ENCODE measurements at places on chromosomes 5 and 9.

- DNase-seq: no peak
These were observed 1053.5 kb downstream of the NR2F1-AS1 start for GRCh38 chr5:92527311-92528078.

- no peak for DNase-seq
These were observed 1.4 kb upstream of the HNRNPH1 start for GRCh38 chr5:179624841-179625271.

DNA sequence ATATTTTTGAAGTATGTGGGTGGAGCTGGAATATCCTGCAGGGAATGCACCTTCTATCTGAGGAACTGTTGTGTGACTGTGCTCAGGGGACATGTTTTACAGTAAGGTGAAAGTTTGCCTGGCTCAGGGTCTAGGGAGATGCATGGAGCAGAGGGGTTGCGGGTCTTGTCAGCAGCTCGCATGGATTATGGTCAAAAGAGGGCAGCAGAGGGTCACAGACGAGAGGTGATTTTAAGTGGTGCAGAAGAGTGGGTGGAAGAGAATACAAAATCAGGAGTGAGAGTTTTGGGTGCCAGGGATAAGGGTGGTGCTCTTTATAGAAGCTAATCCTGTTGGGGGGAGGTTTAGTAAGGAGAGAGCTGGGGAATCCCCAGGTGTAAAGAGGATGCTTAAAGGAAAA lies 53.5 kb upstream of the GRIN3A start:
- no peak for DNase-seq

GRCh38 chr5:108238936-108239887 lies 142.7 kb downstream of the FBXL17 start:
- DNase-seq: no peak

DNA sequence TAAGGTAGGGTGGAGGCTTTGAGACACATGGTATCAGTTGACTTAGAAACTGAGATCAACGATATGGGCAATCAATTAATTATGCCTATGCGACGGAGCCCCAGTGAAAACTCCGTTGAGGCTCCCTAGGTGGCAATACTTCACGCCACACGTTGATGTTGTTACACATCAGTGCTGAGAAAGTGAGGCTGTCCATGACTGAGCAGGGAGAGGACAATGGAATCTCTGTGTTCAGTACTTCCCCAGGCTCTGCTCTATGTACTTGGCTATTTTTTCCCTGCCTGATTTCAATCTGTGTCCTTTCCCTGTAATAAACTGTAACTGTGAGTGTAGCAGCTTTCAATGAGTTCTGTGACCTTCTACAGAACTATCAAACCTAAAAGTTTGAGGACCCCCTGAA lies 211.7 kb downstream of the SNCAIP start:
- no peak for DNase-seq
